Bronchus fibroblast of lung (primary cell): ENCODE measurements at places on chromosomes 3 and 15. TPM values are rescaled to one million over a fixed set of nuclear protein-coding genes. Genes with fewer than 3 reads are reported as not detected.

ENTPD3 gene
- under 0.01 TPM in 2 replicates for total RNA-seq

CRABP1 gene
- total RNA-seq, result not detected in 2 replicates

CYP1A1 gene
- total RNA-seq, result not detected in 2 replicates

EPM2AIP1 gene
- total RNA-seq, result 5.5 and 7.0 TPM in 2 replicates

MAP6D1 gene
- 3.2 and 3.6 TPM in 2 replicates for total RNA-seq

SIN3A gene
- total RNA-seq, result 30.0 and 36.1 TPM in 2 replicates

TM6SF1 gene
- 3.0 and 4.2 TPM in 2 replicates for total RNA-seq

SAXO2 gene
- total RNA-seq, result under 0.01 and 0.50 TPM in 2 replicates

SRPRB gene
- total RNA-seq, result 38.2 and 43.4 TPM in 2 replicates

SLC12A1 gene
- total RNA-seq, result not detected in 2 replicates

GPR160 gene
- total RNA-seq, result 0.15 and 0.17 TPM in 2 replicates

SKOR1 gene
- 0.17 TPM in 1 of 2 replicates, not detected in the other for total RNA-seq

CD86 gene
- total RNA-seq, result not detected in 2 replicates

BOC gene
- total RNA-seq, result 1.0 TPM in 2 replicates

P3H2 gene
- total RNA-seq, result 6.4 and 7.3 TPM in 2 replicates

CTXN2 gene
- total RNA-seq, result not detected in 2 replicates

CELSR3 gene
- total RNA-seq, result 1.3 and 2.7 TPM in 2 replicates
